ENCODE measurements at places on chromosomes 1 and 21.

- no peak for DNase-seq
Measured at GRCh38 chr21:42200906-42201614, 17.9 kb upstream of the ABCG1 start.

GRCh38 chr21:42527489-42528158, 14.0 kb downstream of the SLC37A1 start:
- DNase-seq: no peak

DNA sequence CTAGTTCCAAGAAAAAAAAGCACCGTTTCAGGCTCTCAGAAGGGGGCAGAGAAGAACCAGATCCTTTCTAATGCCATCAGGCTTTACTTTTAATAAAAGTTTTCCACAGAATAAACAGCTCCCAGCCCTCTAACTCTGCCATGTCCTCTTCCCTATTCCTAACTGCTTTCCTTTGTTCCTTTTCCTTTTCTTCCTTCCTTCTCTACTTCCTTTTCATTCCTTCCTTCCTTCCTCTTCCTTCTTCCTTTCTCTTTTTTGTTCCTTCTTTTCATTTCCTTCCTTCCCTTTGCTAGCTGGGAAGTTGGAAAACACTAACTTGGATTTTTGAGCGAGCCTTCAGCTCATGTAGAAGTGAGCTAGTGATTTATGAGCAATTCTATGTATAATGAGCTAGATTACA, 46.2 kb downstream of the KDM5B start:
- DNase-seq: no peak

DNA sequence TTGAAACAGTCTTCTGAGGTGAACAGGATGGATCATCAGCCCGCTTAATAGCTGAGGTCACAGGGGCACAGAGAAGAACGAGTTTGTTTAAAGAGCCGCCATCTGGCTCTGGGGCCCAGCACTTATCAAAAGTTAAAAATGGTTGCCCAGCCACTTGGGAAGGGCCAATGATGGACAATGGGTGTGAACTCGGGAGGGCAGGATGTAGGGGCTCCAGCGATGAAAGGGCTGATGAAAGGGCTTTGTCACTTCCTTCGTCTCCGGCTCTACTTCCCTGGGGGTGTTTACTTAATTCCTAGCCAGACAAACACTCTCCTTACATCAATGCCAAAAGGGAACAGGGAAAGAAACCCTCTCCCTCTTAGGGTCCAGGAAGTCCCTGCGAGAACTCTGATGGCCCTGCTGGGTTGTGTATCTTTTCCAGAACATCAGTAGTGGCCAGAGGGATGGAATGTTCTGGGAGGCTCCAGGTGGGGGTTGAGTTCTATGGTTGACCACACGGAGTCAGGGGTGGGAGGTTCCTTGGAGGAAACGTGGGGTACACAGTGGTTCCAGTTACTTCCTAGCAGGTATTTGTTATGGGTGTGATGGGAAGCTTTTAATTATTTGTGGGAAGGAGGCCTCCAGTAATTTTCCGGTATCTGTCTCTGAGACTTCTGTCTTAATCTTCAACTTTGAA, 9.0 kb upstream of the ABCG1 start:
- DNase-seq: peak; percentile 61

- no peak for DNase-seq
Measured at GRCh38 chr21:34035619-34036354, 37.6 kb upstream of the MRPS6 start.

DNA sequence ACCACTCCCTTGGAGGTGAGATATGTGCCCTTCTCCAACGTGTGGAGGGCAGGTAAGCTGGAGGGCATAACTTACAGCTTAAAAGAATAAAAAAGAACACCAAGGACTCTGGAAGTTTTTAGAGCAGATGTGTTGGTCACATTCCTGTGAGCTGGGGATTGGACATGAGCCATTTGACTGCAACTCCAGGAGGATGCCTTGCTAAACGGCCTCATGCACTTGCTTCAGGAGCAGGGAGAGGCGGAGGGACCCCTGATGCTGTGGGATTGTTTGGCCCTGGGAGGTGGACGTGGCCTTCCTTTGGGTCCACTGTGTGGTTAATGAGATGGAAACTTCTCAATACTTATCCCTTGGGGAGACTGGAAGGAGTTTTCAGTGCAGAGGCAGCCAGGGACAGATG, 185.6 kb downstream of the RHOU start:
- no peak for DNase-seq

- no peak for DNase-seq
Measured at GRCh38 chr1:3463408-3463863, 9.0 kb downstream of the ARHGEF16 start.

GRCh38 chr1:115336741-115337140, 1.3 kb downstream of the NGF start:
- DNase-seq: no peak

DNA sequence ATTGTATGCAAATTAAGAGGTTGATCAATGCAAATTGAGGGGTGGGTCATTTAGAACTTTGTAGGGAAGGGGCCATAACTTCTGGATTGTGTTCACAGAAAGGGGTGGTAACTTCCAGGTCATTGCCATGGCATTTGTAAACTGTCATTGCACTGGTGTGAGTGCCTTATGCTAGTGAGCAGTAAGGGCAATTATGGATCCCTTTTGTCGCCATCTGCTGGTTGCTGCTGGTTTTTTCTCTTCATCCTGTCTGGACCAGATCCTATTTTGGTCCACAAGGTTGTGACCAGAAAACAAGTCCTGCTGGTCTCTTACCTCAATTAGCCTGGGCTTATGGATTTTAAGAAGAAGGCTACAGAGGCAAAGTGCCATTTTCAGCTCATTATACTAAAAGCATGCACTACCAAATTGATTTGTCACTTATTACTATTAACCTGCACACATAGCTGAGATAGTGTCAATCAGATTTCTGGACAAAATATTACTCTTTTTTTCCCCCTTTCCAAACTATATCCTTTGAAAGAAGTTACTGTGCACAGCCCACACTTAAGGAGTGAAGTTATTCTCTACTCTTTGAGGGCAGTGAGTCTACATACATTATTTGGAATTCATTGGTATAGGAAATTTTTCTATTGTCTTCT, 196.2 kb downstream of the ZC3H11B start:
- DNase-seq: peak; percentile 71

GRCh38 chr1:221725735-221726672, 15.9 kb downstream of the DUSP10 start:
- DNase-seq: no peak

- DNase-seq: peak; percentile 30
Measured at GRCh38 chr1:6580593-6581409, 1.0 kb downstream of the ZBTB48 start.

- no peak for DNase-seq
Measured at GRCh38 chr1:52634111-52634510, 1.1 kb downstream of the SHISAL2A start.

DNA sequence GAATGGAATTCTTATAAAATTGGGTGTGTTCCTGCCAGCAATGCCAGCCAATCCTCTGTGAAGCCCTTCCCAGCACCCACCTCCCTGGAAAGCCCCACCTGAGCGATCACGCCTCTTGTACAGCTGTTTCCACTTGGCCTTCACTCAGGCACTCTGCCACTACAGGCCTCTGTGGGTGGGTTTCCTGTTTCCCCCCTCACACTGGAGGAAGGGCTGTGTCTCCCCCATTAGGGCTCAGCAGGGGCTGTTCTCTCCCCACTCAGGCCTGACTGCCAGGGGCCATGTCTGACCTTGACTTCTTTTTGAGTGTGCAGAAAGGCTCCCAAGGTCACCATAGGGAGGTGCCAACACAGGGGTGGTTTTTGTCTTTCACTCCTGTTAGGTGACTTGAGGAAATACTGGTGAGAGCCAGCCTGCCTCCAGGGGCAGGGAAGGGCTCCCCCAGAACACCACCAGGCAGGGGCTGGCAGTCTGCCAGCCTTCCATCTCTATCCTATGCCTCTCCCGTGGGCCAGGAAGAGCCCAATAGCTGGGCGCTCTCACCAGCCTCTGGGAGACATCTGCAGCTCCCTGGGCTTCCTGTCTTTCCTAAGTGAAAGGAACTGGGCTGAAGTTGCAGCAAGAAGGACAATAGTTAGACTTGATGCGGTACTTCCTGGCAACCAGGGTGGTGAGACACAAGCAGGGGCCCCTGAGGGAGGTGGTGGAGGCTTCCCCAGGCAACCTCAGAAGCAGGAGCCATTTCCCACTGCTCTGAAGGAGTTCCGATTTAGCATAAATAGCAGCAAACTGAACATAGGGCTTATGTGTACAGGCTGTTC, 49.1 kb downstream of the ELK4 start:
- peak; percentile 66 for DNase-seq

- peak; percentile 72 for DNase-seq
Measured at GRCh38 chr1:175129997-175130648, 62.5 kb downstream of the KIAA0040 start.

GRCh38 chr21:40282912-40283886, 416.0 kb downstream of the PCP4 start:
- no peak for DNase-seq

Data from endothelial cell of umbilical vein (primary cell).